ENCODE measurements at places on chromosomes 3 and 15.

- no peak for DNase-seq
These were observed 42.3 kb downstream of the SLC12A1 start for GRCh38 chr15:48248414-48248813.

DNA sequence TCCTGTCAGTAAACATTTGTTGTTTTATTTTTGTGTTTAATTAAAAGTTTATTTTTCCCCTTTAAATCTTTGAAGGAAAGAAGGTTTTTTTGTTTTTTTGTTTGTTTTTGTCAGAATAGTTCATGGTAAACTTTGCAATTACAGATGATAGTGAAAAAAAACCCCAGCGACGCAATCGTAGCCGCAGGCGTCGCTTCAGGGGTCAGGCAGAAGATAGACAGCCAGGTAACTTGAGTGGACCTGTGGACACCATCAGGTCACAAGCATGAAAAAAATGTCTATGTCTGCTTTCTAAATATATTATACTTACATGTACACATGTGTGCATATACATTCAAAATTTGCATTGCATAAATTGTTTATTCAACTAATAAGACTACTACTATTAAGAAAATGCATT is 18.6 kb downstream of the DNAJC19 start:
- DNase-seq: no peak

DNA sequence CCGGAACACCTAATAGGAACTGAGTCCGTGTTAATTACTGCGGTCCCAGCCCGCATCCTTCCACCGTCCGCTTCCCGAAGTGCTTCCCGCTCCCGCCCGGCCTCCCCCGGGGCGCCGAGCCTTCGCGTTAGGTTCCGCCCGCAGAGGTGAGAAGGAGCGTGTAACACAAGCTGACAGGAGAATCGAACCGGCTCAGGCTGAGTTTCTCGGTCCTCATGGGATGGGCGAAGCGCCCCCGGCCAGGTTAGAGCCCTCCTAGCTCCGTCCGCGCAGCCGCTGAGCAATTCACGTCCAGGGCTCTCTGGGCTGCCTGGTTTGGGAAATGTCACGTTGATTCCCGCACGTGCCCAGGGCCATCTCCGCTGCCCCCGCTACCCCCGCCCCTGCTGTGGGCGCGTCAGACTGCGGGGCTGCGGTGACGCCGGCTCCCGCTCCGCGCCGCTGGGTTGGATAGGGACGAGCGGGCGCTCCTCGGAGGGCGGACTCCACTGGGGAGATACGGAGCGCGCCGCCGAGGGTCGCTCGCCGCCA is 954 bp downstream of the CLDN11 start:
- no peak for DNase-seq

- no peak for DNase-seq
These were observed 356.0 kb upstream of the LMCD1 start for GRCh38 chr3:8145661-8146060.

DNA sequence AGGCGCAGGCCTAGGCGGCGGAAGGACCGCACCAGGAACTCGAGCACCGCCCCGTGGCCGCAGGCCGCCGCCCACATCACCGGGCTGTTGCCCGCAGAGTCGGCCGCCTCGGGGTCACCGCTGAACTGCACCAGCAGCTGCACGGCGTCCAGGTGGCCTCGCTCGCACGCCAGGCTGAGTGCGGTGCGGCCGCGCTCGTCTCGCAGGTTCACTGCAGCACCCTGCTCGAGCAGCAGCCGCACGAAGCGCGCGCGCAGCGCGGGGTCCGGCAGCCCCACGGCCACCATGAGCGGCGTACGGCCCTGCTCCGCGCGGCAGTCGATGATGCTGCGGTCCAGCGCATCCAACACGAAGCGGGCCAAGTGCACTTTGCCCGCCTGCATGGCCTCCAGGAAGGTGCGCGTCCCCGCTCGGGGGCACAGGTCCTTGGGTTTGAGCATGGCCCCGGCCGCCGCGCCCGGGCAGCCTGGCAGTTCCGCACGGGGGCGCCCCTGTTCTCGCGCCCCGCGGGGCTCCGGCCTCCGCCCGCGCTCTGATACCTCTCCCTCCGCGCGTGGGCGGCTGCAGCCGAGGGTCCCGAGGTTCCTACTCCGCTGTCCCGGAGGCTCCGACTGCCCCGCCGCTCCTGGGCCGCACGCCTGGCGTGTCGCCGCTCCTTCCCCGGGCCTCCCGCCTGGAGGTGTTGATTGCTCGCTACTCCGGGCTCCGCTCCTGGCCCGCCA is 556 bp downstream of the ANKRD63 start:
- DNase-seq: no peak

GRCh38 chr3:23873941-23874340 is 42.8 kb downstream of the NKIRAS1 start:
- DNase-seq: no peak

DNA sequence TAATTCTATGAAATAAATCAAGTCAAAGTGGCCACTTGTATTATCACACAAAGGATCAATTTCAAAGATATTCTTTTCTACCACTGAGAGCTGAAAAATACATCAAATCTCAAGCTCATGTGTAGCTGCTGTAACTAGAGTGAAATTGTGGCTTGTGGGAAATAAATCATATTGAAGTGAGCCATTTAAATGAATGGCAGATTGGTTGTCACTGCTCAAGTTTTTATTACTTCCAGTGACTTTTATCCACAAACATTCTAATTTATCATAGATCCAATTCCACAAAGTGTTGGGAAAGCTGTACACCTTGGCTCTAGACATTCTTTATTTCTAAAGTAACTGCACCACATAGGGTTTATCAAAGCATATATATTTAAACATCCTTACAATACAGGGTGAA is 285.4 kb downstream of the CNTN3 start:
- peak; percentile 25 for DNase-seq
